Nucleus accumbens (tissue), 56 donors: ENCODE measurements at places on chromosomes 5 and 9.

DNA sequence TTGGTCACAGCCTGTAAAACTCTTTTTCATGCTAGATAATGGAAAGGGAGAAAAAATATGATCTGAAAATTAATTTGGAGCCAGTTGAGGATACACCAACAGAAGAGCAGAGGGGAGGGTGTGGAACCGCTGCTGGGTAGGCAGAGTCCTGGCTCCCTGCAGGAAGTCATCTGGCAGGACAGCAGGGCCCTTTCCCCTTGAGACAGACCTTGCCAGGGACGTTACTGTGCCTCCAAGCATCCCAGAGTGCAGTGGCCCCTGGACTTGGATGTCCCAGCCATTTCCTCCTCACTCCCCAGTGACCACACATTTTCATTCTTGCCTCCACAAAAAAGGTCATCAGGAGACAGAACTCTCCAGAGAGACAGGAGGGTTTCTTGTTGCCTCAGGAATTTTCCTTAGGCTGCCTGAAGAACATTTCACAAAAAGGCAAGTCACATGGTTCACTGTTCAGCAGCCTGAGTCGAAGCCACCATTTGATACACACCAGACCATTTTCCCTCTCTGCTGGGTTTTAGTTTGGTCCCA is 5.9 kb downstream of the TRPM3 start:
- DNase-seq: no peak

DNA sequence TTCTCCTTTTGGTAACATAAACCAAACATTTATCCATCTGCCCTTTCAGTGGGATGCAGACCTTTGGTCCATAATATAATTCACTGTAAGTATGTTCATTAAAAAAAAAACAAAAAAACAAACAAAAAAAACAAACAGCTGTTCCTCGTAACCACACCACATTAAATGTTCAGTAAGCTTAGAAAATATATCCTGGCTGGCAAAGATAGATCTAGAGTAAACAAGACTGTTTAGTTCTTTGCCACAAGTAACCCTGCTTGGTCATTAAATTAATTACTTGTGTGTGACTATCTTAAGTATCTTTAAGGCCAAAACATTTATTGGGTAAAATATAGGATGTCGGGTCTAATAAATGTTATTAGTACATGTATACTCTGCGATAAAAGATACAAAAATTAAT is 1717.1 kb downstream of the EFNA5 start:
- no peak for DNase-seq

DNA sequence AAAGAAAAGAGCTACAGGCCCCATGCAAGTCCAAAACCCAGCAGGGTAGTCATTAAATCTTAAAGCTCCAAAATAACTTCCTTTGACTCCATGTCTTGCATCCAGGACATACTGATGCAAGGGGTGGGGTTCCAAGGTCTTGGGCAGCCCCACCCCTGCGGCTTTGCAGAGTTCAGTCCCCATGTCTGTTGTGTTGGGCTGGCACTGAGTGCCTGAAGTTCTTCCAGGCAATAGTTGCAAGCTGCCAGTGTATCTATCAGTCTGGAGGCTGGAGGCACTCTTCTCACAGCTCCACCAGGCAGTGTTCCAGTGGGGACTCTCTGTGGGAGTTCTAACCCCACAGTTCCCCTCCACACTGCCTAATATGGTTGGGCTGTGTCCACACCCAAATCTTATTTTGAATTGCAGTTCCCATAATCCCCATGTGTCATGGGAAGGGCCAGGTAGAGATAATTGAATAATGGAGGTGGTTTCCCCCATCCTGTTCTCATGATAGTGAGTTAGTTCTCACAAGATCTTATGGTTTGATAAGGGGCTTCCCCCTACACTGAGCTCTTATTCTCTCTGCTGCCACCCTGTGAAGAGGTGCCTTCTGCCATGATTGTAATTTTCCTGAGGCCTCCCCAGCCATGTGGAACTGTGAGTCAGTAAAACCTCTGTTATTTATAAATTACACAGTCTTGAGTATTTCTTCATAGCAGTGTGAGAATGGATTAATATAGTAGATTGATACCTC is 237.5 kb upstream of the ADRA1B start:
- DNase-seq: no peak

GRCh38 chr5:76608833-76609232 is 14.4 kb downstream of the F2RL2 start:
- DNase-seq: no peak

DNA sequence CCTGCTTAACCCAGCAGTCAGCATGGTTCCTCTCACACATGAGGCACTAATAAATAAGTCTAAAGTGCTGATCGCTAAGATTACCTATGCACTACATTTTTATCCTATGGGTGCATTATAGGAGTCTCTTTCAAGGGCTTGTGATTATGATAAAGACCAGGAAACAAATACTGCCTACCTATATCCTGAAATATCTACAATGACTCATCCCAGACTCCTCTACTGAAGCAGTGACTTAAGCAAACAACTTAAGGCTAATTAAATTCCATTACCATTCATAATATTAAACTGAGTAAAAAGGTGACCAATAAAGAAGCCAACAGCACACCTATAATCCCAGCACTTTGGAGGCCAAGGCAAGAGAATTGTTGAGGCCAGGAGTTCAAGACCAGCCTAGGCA is 338.4 kb downstream of the DNAH5 start:
- no peak for DNase-seq

DNA sequence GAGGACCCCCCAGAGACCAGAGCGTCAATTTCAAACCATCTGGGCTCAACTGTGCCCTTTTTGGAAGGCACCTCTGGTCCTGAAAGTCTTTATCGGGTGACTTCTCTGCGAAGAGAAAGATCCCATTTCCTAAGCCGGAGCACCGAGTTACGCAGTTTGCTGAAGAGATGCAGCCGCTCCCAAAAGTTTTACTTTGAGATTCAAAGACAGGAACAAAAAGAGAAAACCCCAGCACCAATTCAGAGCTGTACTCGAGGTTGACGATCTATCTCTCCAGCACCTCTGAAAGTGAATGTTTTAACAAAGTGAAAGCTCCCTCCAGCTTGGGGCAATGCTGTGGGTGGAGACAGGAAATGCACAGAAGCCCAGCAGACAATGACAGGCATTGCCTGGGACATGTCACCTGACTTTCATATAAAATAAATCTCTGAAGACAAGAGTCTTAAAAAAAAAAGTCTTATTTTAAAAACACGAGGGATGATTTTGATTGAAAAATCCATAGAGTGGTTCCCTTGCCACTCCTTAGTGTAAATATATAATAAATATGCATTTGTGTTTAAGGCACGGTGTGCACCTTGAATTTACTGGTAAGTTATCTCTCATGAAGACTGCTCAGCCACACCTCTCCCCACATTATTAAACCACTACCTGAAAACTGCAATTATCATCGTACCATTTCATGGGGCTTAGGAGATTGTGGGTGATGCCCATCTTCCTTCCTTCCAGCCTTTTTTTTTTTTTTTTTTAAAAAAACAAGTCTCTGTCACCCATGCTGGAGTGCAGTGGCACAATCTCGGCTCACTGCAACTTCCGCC is 79.9 kb downstream of the FNBP1 start:
- DNase-seq: no peak
